ENCODE measurements at places on chromosomes 7 and 10.

DNA sequence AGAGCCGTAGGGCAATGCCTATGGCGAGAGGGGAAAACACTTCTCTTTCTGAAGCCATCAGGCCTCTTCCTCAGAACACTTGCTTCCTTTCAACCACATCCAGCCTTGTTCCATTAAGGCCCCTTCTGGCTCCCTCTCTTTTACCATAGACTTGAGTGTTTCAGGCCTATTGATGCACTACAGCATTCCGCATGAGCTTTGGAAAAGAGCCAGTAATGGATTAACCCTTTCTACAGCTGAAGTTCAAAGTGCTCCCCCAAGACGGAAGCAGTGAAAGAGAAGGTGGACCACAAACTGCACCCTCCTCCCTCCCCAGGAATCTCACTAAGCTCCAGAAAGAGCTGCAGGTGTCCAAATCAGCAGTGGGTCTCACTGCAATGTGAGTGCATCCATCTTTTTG lies 102.7 kb upstream of the C7orf33 start:
- no peak for DNase-seq

GRCh38 chr7:96481796-96482195 lies 159.9 kb upstream of the SLC25A13 start:
- DNase-seq, result no peak

DNA sequence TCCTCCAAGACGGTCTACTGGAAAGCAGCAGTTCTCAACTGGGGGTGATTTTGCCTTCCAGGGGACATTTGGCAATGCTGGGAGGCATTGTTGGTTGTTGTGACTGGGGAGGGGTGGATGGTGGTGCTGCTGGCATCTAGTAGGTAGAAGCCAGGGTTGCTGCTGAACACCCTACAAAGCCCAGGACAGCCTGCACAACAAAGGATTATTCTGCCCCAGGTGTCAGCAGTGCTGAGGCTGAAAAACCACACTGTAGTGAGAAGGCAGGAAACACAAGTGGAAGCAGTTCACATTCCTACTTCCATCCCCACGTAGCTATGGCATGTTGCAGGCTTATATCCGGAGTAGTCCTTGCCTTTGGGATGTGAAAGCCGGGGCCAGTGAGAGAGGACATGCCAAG lies 86.9 kb downstream of the AOAH start:
- no peak for DNase-seq

DNA sequence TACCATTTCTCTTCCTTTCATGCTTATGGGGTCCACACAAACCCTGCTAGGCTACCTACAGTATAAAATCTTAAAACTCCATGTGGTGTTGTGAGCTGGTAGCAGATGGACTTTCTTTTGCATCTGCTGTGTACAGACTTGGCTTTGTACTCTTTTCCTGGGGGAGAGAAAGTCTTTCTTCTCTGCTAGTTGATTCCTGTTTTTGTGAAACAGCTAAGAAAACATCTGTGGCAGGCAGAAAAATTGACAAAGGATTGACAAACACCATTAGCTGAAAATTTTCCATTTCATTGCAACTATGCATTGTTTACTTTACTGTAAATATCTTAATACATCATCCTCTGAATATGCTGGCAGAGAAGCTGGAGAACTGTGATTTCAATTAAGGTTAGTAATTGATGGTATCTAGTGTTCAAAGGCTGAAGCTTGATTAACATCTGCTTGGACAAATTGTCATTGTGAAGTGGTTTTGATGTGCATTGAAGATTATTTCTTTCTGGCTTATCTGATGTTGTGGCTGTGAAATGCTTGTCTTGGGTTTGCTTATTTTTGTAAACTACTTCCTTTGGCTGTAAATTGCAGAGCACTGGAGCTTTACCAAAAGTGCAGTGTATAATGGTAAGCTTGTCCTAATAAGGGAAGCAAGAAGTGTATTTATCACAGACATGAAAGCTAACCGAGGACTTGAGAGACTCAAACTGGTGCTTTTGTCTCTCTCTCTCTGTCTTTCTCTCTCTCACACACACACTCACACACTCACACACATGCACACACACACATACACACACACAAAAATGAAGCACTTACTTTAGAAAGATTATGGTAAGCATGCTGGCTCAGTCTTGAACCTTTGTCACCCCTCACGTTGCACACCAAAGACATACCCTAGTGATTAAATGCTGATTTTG lies at the start of gene FOXP2:
Gene FOXP2 (plus strand): TSS at position 660 of the 908 bp plus-strand sequence. CDS start 11,697 bp downstream, outside the sequence.
- no peak for DNase-seq

GRCh38 chr10:51629934-51630639 lies 69.3 kb downstream of the CSTF2T start:
- DNase-seq, result no peak

GRCh38 chr7:22201186-22201880 lies 155.6 kb downstream of the RAPGEF5 start:
- DNase-seq, result no peak

GRCh38 chr7:118699222-118699621 lies 474.7 kb downstream of the ANKRD7 start:
- no peak for DNase-seq

DNA sequence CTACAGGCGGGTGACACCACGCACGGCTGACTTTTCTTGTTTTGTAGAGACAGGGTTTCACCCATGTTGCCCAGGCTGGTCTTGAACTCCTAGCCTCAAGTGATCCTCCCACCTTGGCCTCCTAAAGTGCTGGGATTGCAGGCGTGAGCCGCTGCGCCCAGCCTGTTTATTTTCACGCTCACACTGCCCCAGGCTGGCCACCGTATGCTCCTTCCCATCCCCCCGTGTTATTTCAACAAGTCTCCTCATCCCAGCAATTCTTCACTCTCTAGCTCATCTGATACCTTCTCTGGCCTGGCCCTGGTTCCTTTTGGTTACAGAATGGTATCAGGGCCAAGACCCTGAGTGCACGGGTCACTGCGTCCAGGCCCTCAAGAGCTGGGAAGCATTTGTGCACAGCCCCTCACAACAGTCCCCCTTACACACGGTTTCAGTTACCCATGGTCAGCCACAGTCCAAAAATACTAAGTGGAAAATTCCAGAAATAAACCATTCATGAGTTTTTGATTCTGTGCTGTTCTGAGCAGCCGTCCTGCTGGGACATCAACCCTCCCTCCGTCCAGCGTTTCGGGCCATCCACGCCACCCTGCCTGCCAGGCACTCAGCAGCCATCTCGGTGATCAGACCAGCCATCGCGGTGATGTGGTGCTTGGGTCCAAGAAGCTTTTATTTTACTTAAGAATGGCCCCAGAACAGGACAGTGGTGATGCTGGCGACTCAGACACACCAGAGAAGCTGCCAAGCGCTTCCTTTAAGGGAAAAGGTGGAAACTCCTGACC lies 8.9 kb downstream of the COX19 start:
- DNase-seq, result no peak

- DNase-seq, result no peak
Observed at GRCh38 chr10:114281461-114281860, 42.4 kb downstream of the VWA2 start.

DNA sequence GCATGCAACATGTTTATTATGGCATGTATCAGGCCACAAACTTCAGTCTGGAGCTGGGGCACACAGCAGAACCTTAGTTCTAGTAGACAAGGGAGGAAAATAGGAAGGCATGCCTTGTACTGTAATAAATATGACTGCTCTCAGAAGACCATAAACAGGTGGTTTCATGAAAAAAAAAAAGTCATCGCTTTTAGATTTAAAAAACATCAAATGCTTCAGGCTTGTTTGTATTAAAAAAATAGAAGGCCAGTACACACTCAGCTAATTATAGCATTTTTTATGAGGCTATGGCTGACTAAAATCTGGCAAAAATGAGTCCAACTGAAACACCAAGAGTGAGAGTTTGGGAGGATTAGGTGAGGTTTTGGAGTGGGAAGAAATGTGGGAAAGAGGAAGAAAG lies 204.1 kb downstream of the JAZF1 start:
- DNase-seq, result no peak

GRCh38 chr10:113431398-113432160 lies 121.3 kb upstream of the HABP2 start:
- no peak for DNase-seq

DNA sequence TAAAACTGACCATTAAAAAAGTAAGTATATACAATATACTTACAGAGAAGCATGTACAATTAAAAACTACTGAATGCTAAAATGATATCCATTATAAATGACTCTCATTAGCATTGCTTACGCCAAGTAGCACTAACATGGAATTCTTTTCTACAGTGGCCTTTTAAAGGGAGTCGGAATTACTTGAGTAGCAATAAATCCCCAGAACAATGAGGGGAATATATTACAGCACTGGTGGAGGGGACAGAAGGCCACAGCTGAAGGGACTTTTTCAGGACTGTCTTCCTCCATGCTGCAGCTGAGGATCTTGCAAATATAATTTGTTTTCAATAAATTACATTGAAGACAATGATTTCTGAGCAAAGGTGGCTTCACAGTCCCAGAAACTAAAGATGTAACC lies 97.0 kb downstream of the ALOX5 start:
- DNase-seq, result no peak

DNA sequence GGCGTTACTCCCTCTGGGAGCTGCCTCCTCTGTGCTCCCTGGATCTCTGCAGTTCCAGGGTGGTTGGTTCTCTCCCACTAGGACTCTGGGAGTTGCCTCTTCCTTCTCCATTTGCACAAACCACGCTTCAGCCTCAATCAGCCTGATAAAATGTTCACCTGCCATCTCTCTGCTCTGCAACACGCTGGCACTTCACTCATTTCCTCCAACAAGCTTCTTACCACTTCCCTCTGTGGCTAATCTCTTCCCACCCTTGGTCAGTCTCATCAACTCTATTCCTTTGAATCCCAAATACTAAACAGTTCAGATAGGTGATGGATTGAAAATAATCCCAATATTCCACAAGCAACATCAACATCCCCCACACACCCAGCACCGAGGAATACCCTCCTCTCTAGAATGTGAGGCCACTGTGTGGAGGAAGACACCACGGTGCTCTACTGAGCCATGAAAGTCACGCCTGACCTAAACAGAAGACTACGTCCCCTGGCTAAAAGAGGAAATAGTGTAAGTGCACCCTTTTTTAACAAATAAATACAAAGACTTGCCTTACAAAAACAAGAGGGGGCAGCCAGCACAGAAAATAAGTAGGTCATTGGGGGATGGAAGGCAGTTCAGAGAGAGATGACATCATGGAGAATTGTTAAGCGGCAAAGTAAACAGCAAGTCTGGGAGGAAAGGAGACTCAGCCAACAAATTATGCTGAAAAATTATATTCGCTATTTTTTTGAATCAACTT lies 1.9 kb upstream of the FAM170B start:
- DNase-seq, result no peak

DNA sequence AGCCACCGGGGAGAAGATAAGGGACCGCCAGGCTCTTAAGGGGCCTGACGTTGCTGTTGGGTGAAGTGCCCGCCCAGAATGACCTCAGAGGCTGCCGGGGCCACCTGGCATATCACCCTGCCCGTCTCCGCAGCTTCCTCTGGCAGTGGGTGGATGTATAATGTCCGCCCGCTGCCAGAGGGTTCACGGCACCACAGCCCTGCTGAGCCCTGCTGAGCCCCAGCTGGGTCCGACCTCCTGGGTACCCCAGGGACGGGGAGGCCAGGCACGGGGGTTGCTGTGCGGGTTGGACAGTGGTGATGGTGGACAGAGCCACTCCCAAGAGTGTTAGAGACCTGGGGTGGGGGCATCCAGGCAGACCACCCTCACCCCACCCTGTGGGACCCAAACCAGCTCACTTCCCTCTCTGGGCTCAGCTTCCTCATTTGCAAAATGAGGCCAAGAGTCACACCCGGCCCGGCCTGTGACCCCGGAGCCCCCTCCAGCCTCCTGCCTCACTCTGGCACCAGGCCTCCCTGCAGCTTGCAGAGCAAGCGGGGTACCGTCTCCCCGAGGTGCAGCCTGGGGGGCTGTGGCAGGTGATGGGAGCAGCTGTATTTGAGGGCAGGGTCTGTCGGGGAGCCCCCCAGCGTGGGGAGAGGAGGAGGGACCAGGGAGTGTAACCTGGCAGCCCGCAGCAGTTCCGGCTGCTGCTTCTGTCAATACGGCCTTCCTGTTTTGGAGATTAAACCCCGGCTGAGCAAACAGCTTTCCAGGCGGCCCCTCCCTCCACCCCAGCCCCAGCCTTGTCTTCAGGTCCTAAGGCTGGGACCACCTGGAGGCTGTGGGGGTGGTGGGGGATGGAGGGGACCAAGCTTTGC lies 8.4 kb upstream of the LFNG start:
- DNase-seq, result no peak

DNA sequence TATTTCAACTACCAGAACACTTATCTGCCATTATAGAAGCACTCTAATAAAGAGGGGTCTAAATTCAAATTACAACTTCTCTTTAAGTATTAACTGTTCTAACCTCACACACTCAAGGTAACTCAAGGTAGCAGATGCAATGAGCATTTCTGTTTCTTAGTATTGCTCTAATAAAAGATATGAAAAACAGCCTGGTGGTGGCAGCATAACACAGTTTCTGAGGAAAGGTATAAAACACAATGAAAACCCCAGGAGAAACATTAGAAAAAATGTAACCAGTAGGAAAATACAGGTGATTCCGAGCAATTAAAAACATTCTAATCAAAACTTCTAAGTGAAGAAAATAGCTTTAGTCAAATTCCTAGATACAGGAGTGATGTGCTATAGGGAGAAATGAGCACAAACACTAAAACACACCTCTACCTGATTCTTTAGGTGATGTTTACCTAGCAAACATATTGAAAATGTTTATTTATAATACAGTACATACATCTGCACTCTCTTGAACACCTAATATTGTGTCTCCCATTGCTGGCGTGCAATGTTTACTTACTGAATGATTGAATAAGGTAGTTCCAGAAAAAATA lies 3.5 kb downstream of the MKRN1 start:
- no peak for DNase-seq

- DNase-seq, result peak; percentile 73
Observed at GRCh38 chr10:27241010-27241651, 534 bp upstream of the ACBD5 start.

GRCh38 chr10:95049919-95050318 lies 19.4 kb downstream of the CYP2C8 start:
- no peak for DNase-seq

GRCh38 chr10:86291616-86292340 lies 74.8 kb downstream of the GRID1 start:
- DNase-seq, result peak; percentile 34

DNA sequence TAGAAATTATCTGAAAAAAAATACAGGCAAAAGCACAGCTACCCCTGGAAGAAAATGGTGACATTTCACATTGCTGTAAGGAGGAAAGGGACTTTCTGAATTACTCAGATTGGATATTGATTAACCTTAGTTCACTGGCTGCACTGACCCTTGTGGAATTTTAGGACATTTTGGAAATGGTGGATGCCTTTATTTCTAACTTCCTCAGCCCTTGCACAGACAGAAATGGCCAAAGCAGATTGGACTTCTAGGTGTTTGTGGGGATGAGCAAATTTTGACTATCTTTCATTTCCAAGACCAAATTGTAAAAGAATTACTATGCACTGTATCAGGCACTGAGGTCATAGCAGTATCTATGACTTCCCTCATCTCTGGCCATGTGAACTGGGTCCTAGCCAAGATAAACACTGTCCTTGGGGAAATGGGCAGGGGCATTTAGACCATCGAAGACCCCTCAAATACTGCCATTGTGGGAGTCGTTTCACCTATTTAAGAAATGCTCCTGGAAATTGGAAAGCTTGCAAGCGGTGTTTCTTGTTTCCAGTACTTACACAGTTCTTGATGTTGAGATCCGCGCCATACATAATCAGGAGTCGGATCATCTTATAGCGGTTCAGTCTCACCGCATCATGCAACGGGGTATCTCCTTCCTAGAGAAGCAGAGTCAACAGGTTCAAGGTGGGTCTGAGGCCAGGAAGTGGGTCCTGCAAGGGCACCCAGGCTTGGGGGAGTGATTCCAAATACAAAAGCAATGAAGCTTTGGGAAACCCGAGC lies 5.7 kb downstream of the ANKRD1 start:
- DNase-seq, result no peak

GRCh38 chr10:118990326-118990725 lies 39.2 kb upstream of the NANOS1 start:
- DNase-seq, result no peak

Measured in stimulated activated effector memory CD8-positive, alpha-beta T cell treated with anti-CD3 and anti-CD28 coated beads, Interleukin-12 subunit alpha, Interleukin-12 subunit beta, amount 100 ng/mL, for 72 hours (primary cell).